Forelimb muscle (tissue), 1 donor: ENCODE measurements at places on chromosomes 12 and 14. TPM values are rescaled to one million over a fixed set of nuclear protein-coding genes. Genes with fewer than 3 reads are reported as not detected.

LTB4R2 gene
- polyA plus RNA-seq = 2.0 TPM

DNA sequence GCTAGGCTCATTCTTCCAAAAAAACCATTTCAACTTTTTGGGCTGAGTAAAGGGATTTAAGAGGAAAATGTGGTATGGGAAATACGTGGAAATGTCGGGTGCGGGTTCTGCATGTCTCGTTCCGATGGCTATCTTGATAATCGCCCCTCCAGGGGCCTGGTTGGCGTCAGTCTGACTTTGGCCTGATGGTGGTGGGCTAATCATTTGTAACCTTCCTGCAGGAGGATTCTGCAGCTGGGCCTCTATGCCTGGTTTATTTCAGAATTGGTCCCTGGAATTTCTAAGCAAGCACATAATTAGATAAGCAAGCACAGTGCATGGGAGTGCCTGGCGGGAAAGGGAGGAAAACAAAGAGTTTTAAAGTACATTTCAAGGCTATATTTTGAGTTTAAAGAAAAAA is 14.8 kb upstream of the SLC4A8 start:
- no peak for DNase-seq

DNA sequence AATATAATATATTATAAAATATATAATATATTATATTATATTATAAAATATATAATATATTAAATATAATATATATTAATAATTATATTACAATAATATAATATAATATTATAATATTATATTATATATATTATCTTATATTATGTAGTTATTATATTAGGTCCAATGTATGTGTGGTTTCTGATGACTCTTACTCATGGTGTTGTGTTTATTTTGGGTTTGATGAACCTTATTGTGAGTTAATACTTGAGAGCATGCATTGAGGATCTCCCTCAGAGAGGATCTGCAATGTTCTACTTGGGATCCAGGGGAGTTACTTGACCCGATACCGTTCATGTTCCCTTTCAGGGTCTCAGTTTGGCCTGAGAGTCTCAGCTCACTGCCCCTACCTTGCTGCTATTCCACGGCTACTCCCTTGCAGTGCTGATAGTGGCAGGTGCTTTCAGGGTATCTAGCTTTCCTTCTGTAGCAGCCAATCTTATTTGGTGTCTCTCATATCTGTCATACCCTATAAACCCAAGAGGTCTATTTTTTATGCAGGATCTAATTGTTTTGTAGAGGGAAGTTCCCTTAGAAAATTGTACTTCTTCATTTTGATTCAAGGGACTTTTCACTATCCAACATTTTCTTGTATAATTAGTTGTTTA is 89.1 kb upstream of the ZDHHC17 start:
- no peak for DNase-seq

SLC38A4 gene
- polyA plus RNA-seq = 9.9 TPM

GRCh38 chr14:95663226-95663797 is 22.9 kb upstream of the TCL1B start:
- no peak for DNase-seq

KCNA5 gene
- 1.8 TPM for polyA plus RNA-seq

DNA sequence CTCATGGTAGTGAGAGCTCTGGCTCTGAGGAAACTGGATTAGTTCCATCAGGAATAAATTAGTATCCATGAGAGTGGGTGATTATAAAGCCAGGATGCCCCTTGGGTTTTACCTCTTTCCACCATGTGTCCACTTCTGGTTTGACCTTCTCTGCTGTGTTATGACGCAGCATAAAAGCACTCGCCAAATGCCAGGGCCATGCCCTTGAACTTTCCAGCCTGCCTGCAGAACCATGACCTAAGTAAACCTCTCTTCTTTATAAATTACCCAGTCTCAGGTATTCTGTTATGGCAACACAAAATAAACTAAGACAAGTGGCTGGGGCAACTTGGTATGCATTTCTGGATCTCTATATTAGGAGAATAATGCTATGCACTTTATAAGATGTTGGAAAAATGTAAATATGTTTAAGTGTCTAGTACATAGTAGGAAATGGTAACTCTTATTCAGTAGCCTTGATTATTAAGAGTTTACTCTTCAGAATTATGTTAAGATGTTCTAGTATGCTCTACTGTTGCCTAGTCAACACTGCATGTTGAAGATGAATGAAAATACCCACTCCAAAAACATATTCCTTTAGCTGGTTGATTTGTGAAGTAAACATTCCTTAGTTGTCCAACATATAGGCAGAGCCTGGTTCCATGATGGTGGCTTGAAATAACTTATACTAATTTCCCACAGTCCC is 455.6 kb upstream of the TMPO start:
- no peak for DNase-seq

OR6C2 gene
- polyA plus RNA-seq = not detected
